ENCODE measurements at places on chromosomes 3 and 15.

GRCh38 chr15:69061414-69061842, 46.9 kb downstream of the NOX5 start:
- no peak for DNase-seq

DNA sequence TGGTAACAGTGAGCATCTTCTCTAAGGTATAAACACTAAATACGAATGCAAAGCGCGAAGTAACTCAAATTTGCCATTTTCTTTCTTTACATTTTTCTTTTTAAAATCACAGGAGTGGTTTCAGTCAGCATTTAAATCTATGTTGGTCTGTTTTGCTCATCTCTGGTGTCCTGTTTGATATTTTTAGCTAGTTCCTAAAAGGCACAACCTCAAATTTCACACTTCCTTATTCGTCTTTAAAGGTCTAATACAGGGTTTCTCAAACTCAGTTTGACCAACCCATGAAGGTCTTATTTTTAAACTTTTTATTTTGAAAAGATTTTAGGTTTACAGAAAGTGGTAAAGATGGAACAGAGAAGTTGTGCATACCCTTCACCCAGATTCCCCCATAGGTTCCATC, 201.1 kb downstream of the MAGI1 start:
- no peak for DNase-seq

- DNase-seq, result no peak
Observed at GRCh38 chr3:65996589-65996988, 42.1 kb downstream of the MAGI1 start.

DNA sequence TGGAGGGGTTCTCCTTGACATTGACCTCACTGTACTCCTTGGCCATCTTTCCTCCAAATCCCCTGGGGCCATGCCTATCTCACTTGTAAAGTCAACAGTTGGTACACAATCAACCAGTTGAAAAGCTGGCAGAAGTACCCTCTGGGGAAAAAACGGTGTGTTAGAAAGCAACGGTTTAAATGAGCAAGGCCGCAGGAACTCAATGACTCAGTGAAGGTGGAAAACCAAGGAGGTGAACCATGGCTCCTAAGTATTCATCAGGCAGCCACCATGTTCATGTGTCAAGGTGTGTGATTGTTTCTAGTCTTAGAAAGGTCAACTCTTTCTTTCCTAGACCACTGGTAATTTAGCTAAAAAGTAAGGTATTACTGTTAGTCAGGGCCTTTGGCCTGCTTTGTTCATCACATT, 130.9 kb upstream of the SATB1 start:
- no peak for DNase-seq

GRCh38 chr3:152557302-152557999, 277.5 kb upstream of the P2RY1 start:
- no peak for DNase-seq

- no peak for DNase-seq
Observed at GRCh38 chr15:28861031-28861534, 12.6 kb upstream of the GOLGA6L7 start.

GRCh38 chr15:94480289-94480834, 249.0 kb downstream of the MCTP2 start:
- no peak for DNase-seq

DNA sequence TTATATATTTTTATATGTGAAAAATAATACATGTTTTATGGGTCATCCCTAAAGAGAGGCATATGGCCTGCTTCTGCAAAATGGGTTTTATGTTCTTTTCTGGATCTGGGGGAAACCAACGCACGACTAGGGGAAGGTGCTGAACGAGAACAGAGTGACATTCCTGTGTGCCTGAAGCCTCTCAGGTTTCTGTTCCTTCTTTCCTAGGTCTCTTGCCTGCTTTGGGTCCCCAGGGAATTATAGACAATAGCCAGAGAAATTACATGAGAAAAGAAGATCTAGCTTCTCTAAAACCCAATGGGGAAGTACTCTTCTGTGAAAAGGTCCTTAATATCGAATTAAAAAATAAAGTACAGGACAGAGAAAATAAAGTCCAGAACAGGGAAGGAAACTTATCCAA, 66.5 kb downstream of the IGSF11 start:
- DNase-seq, result no peak

- DNase-seq, result no peak
Observed at GRCh38 chr3:25725810-25726209, 57.4 kb downstream of the NGLY1 start.

GRCh38 chr3:172285844-172286243, 162.4 kb downstream of the GHSR start:
- no peak for DNase-seq

- DNase-seq, result no peak
Observed at GRCh38 chr3:16906682-16907081, 21.9 kb downstream of the PLCL2 start.

- DNase-seq, result no peak
Observed at GRCh38 chr3:14317057-14317553, 85.3 kb upstream of the SLC6A6 start.

GRCh38 chr15:88918738-88919137, 5.6 kb upstream of the MFGE8 start:
- no peak for DNase-seq

DNA sequence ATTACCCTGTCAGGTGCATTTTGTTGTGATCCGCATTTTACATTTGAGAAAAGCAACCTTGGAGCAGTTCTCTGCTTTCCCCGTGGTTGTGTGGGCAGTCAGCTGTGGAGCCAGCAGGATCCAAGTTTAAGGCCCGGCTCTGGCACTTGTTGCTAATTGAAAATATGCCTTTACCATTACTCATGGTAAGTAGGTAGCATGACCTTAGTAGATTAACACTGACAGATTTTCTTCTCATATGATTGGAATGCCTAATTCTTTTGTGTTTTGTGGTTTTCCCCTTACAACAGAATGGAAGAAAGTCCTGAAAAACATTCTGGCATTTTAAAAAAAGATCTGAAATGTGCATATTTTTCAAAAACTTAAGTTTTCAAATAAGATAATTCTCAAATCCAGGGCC, 246.5 kb upstream of the LRRN1 start:
- no peak for DNase-seq

GRCh38 chr3:53258600-53259426, 3.0 kb upstream of the TKT start:
- DNase-seq, result no peak

DNA sequence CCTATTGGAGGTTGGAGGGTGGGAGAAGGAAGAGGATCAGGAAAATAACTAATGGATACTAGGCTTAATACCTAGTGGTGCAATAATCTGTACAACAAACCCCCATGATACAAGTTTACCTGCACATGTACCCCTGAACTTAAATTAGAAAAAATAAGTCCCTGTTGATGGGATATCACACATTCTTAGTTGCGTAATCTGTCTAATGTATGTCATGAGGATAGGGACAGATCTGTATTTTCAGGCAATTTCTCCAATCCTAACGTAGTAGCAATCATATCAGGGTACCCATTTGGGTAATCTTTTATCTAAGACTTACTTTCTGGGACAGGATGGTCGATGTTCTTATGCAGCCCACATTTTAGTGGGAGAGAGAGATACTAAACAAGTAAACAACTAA, 239.1 kb upstream of the AZI2 start:
- no peak for DNase-seq

DNA sequence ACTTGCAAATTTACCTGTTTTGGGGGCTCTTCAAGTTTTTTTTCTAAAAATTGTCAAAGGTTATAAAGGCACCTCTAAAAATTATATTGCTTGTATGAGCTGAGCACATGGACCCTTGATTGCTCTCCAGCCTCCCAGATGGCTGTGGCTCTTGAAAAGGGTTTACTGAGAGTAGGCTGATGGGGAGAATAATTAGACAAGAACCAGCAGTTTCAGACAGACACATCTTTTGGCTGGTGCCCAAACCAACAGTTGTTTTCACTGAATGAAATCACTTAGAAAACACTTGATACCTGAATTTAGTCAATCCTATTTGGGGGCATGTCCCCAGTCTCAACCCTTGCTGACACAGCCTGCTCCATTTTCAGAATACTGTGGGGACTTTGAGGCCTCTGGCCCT, 217.6 kb downstream of the KBTBD8 start:
- DNase-seq, result no peak

DNA sequence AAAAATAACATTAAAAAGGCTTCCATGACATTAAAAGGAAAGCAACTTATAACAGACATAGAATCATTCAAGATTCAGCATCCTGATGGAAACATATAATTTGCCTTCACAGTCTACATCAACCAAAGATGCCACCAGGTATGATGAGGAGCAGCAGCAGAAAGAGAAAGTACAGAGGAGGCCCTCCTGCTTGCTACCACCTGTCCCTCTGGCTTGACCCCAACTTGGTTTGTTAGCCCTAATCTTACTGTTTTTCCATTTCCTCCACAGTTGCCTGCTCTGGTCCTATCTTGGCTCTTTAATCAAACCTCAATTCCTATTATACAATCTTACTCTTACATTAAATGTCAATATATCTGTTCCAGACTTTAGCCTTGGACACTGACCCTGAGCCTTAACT, 171.3 kb downstream of the DPH6 start:
- no peak for DNase-seq

- DNase-seq, result no peak
Observed at GRCh38 chr3:141656771-141657170, 81.3 kb upstream of the RNF7 start.

GRCh38 chr3:142523921-142524566, 54.5 kb downstream of the ATR start:
- no peak for DNase-seq

GRCh38 chr3:114567771-114568170, 273.9 kb downstream of the TIGIT start:
- DNase-seq, result no peak

DNA sequence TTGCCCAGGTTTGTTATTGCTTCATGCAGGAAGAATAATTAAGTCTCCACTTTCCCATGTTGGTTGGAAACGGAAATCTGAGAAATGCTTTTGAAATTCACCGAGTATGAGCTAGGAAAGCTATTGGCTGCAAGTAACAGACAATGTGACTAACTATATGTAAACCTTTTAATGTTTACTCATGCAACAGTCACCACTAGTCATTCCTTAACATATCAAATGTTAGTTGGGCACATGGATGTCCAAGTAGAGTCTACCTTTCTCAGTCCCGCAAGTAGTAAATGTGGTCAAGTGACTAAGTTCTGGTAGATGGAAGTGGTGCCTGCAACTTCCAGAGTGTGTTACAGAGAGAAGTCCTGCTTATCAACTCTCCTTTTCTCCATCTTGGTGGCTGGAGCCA, 52.5 kb downstream of the KLF15 start:
- no peak for DNase-seq

- DNase-seq, result no peak
Observed at GRCh38 chr15:41336549-41336948, 3.9 kb downstream of the NUSAP1 start.

- DNase-seq, result no peak
Observed at GRCh38 chr3:41394896-41395295, 195.6 kb downstream of the CTNNB1 start.

DNA sequence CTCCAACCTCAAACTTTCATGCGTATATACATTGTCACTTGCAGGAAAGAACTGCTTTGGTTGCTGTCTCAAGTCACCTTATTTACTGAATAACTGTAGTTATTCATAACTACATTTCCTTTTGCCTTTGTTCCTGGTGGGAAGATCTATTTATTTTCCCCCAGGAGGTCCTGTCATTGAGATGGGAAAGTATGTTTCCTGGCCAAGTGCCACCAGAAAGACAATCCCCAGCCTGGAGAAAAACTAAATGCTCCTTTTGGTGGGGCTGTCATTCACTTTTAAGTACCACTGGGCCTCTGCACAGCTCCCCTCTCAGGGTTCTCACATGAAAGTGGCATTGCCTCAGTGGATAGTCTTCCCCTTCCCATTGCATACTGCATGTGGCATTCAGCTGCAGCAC, 59.8 kb downstream of the LRRC3B start:
- DNase-seq, result no peak

- DNase-seq, result no peak
Observed at GRCh38 chr3:127959873-127960272, 44.8 kb downstream of the KBTBD12 start.

DNA sequence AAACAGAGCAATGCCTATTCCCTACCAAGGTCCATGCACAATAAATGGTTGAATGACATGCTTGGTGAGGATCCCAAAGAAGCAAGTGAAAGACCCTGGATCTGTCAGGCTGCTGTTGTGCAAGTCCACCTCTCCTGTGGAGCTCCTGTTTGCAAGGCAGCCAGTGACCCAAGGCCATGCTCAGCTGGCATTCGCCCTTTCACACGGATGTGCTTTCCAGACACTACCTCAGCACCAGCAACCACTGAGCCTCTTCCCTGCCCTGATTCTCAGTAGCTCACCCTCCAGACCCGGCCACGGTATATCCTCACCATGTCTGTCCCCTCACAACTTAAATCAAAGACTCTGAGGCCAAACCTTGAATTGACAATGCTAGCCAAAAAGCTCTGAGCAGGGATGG, 23.3 kb downstream of the WWTR1 start:
- no peak for DNase-seq

GRCh38 chr15:82100111-82100929, 54.5 kb upstream of the MEX3B start:
- no peak for DNase-seq

DNA sequence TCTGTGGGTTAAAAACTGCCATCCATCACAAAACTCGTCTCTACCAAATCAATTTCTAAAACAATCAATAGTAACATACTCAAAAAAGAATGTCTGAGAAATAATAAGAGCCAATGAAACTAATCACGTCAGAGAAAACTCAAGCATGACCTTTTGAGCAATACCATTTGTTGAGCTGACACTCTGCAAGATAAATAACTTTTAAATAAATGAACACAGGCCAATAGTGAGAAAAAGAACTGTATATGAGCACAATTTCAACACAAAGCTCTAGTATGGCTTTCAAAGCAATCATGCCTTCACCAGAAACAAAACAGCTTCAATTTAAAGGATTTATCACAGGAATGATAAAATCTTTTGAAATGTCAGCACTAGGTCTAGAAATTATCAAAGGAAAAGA, 249.2 kb upstream of the SETMAR start:
- DNase-seq, result no peak

DNA sequence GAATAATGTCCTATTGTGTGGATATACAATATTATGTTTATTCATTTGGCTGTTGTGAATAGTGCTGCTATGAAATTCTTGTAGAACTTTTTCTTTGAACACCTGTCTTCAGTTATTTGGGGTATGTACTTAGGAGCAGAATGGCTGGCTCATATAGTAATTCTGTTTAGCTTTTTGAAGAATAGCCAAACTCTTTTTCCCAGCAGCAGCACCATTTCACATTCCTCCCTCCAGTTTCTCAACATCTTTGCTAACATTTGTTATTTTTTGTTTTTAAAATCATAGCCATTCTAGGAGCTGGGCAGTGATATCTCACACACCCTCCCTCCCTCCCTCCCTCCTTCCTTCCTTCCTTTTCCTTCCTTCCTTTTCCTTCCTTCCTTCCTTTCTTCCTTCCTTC, 39.7 kb downstream of the LSM3 start:
- DNase-seq, result no peak

All from stimulated activated CD8-positive, alpha-beta memory T cell treated with anti-CD3 and anti-CD28 coated beads, Interleukin-2, amount 100 ng/mL, for 1 hour (primary cell).